ENCODE measurements at places on chromosomes 4 and X.

GRCh38 chrX:24494647-24495075, 29.6 kb downstream of the PDK3 start:
- DNase-seq, result peak; percentile 3

GRCh38 chr4:22692736-22693135, at the start of gene GBA3:
GBA3 (plus strand) TSS chr4:22692937.
- no peak for DNase-seq

- DNase-seq, result no peak
Measured at GRCh38 chr4:31043382-31044062, 323.4 kb downstream of the PCDH7 start.

DNA sequence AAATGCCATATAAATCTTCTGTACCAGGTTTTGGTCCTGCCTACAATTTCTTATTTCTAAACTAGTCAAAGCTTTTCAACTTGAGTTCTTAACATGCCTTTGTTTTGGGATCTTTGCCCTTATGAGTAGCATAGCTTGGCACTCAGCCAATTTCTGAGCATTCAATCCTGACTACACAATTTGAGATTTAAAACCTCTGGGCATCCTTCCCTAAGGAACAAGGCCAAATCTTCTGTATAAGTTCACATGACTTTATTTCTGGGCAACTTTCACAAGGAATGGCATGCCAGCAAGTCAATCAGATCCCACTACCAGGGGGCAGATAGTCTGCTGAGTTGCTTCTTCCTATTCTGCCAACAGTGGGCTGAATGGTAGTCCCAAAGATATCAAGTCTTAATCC, 254.2 kb downstream of the ADAMTS3 start:
- peak; percentile 59 for DNase-seq

DNA sequence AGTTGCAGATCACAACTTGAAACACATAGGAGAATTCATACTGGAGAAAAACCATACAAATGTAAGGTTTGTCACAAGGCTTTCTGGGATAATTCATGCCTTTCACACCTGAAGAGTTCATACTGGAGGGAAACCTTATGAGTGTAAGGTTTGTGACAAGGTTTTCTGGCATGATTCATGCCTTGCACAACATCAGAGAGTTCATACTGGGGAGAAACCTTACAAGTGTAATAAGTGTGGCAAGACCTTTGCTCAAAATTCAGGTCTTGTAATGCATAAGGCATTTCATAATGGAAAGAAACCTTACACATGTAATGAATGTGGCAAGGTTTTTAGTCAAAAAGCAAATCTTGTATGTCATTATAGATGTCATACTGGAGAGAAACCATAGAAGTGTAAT, 58.8 kb upstream of the ENPEP start:
- DNase-seq, result no peak

DNA sequence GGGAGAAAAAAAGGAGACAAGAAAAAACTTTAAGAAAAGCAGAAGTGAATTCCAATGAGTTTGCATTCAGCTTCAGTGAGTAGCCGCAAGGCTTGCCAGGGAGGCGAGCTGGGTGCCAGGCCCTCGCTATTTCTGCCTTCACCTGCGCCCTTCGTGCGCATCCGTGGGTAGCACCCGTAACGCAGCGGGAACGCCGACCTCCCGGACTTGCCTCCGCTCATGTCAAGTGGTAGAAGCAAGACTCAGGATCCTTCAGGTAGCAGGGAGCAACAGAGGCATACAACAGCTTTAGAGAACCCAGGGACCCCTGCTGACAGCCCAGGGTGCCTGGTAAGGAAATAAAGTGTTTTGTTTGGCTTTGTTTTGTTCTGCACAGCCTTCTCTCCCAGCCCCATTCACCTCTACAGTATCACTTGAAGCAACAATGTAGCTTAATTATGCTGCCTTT, 140.0 kb upstream of the BCOR start:
- no peak for DNase-seq

GRCh38 chrX:20974326-20974725, 399.9 kb upstream of the CNKSR2 start:
- DNase-seq, result no peak

DNA sequence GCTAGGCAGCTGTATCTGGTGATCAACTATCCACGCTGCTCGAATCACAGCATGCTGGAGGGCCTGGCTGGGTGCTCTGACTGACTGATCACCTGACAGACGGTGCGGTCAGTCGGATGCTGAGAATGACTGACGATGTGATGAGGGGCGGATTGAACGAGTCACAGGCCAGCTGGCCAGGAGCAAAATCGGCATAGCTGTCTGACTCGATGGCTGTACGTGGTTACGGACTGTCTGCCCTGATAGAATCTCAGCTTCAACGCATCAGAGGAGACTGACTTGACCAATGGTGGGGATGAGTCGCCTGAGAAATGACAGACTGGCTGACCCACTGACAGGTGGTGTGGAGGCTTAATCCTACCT, 1.0 kb upstream of the SUV39H1 start:
- DNase-seq, result no peak

DNA sequence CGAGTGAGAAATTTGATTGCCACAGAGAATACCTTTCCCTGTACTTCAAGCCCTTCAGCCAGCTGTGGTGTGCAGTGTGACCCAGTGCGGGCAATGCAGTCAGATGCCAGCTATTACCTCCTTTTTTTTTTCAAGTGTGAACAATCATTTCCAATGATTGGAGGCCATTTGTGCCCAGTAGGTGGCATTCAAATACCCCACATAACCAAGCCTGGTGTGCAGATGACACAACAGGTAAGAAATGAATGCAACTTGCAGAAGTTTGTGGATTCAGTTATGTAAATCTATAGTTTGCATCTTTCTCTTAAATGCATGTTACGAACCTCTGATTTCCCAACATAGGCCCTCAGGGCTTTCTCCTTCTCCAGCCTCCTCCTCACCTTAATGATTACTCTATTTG, 98.0 kb downstream of the CLCN4 start:
- no peak for DNase-seq

DNA sequence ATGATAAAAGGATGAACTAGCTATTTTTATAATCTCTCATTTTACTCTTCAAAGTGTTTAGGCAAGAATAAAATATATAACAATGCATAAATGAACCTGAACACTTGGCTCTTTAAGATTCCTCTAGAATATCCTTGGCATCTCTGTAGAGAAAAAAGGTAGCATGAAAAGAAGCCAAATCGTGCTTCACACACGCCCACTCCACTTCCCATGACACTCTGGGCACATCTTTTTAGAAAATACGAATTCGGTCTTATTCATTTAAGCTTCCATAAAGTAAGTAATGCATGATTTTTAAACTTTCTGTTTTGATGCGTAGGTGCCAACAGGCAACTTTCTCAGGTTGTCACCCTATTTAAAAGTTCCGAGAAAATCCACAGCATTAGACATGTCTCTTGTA, 73.6 kb upstream of the SORBS2 start:
- no peak for DNase-seq

DNA sequence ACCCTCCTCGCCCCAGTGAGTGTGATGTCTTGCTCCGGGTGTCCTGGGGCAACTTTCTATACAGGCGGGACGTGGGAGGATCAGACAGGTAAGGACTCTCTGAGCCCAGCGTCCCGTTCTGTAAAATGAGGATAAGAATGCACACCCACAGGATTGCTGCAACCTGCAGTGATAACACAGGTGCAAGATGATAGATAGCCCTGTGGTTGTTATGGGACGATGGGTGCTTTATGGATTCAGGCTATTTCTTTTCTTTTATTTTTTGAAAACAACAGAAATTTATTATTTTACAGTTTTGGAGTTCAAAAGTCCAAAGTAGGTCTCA, 28.6 kb downstream of the BEX3 start:
- no peak for DNase-seq

DNA sequence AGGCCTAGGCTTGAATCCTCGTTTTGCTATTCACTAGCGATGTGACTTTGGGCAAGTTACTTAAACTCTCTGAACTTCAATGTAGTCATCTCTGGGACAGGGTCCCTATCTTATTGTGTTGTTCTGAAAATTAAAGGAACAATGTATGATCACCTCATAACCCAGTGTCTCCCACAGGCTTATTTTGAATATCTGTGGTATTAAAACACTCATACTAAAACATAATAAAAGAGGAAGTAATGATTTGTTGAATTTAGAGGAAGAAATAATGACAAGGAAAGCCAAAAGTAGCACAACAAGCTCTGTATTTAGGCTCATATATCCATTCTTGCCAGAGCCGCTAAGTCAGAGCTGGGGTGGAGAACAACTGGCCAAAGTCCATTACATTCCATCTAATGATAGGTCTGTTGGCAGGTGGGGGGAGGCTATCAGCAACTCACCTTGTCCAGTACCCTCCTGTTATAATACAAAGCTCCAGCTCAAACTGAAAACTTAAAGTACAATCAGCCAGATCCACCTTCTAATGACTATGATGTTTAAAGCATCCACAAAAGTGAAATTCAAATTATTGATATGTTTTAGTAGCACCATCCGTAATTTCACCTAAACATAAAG, 64.5 kb upstream of the LSM6 start:
- DNase-seq, result no peak

DNA sequence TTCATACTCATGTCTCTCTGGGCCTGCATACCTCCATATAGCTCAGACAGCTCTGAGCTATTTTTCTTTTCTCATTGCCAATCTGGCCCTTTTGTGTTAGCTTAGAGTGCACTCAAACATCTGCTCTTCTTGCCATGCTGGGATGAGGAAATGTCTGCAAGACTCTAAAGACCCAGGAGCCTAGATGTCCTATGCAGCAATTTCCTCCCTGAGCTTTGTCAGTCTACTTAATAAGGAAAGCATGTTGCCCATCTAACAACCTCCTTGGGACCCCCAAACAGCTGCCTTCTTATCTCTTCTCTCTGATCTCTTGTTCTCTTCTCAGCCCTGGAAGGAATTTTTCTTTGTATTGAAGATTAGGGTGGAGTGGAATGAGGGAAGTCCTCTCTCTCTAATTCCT, 69.2 kb downstream of the UCHL1 start:
- peak; percentile 53 for DNase-seq

DNA sequence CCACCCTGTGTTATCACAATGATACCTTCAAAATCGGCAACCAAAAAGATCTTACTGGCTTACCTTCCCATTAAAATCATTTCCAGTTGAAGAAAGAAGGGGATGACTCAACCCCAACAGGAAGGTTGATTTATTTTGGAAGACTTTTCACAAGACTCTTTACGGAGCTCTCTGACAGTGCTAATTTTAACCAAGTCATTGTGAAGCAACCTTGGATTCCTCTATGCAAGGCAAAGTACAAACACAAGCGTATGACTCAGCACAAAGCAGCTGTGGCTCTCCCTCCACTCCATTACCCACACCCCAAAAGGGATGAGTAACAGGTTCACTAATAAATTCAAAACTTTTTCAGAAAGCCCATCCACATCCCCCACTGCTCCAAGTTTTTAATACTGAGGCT, 213.8 kb upstream of the FGF13 start:
- no peak for DNase-seq

DNA sequence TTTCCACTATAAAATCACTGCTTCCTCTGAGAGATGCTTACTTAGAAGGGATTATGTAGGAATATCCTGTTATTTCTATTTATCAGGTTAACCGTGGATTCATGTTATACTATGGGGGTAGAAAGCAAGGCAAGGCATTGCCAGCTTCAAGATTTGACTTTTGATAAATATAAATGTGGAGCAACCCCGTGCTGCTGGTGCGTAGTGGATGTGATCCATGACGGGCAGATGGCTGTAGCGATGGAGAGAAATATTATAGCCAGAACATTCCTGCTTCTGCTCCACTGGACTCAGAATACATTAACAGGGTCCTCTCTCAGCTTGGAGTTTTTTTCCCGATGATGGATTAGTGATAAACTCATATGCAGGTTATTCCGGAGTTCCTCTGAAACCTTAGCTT, 157.6 kb downstream of the TENM3 start:
- DNase-seq, result no peak
